SW 1271 (cell line): ENCODE measurements at places on chromosomes 7 and 10.

- DNase-seq: no peak
Observed at GRCh38 chr7:74042746-74043522, 15.0 kb downstream of the ELN start.

DNA sequence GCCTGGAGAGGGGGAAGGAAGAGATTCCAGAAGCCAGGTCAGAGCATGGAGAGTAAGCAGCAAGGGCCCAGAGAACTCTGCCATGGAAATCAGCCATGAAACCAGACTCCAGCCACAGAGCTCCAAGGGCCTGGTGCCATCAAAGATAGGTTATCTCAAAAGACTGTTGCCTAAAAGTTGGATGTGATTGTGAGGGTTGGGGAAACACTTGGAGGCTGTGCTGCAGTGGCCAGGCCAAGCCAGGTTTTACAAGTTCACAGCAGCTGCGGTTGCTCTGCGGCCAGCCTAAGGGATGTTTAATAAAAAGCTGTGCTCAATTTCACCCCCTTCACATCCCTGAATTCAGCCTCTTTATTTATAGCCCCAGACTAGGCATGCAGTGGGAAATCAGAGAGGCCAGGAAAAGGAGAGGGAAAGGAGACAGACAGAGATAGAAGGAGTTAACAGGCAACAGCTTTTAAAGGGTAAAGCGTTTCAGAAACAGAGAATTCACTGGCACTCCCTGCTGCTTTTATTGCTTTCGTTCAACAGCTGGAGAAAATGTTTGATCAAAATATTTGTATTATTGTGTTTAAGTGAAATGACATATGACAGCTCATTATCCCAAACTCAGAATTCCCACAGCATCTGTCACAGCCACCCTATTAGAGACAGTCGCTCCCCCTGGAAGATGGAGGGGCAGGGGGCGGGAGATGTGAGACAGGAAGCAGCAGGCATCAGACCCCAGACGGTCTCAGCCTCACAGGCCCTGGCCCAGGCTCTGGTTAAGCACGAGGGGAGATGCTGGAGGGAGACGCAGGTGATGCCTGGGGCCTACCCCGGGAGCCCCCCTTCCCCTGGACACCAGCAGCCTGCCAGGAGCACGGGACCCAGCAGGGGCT, 140.1 kb downstream of the GLI3 start:
- no peak for DNase-seq

DNA sequence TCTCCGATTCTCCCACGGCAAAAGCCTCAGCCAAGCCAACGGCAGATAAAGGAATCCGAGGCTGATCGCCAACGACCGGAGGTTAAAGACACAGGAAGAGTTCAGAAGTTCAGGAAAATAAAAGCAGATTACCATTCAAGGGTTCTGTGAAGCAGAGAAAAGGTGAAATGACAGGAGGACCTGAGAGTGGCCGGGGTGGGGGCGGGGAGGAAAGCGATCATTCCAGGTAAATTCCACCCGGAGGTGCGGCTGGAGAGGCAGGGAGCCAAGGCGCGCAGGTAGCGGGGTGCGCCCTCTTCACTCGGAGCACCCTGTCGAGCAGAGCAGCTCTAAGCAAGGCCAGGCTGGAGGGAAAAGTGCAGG, 35.3 kb upstream of the SEPHS1 start:
- DNase-seq: no peak

GRCh38 chr7:17355050-17355449, 56.6 kb downstream of the AHR start:
- DNase-seq: no peak

DNA sequence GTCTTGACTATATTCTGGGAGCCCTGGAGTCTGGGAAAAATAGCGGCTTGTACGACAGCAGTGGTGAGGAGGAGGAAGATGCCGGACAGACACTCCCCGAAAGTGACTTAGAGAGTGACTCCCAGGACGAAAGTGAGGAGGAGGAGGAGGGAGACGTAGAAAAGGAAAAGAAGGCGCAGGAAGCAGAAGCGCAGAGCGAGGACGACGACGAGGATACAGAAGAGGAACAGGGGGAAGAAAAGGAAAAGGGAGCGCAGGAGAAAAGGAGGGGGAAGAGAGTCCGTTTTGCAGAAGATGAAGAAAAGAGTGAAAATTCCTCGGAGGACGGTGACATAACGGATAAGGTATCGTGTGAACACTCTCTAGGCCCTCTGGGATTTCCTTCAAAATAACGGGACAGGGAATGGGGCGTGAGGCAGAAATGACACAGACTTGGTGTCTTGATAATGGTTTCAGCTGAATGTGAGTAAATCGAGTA, 908 bp downstream of the NOM1 start:
- no peak for DNase-seq

DNA sequence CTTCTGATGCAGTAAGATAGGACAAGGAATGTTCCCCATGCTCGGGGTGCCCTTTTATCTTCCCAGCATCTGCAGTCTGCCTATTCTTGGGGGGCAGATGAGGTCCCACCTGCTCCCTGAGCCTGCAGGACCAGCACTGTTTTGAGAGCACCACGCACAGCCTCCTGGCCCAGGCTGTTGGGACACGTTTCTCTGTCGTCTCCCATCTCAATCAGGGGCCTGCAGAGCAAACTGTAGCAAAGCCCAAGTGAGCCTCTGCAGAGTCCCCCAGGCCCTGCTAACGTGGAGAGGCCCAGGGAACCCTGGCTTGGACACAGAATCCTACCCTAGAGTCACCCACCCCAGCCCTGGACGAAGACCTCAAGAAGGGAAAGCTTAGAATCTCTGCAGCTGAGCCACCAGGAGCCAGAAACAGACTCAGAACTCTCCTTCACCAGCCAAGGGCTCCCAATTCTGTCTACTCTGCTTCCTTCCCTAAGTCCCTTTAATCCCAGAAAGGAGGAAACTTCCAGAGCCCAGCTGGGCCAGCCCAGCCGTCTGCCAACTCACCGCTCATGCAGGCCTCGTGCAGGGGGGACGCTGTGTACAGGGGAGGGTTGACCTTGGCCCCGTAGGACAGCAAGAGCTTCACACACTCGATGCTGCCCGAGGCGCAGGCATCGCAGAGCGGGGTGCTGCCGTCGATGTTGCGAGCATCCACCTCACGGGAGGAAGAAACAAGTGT, 15.6 kb downstream of the ASB13 start:
- DNase-seq: no peak

GRCh38 chr7:146411975-146412374, 295.4 kb downstream of the CNTNAP2 start:
- no peak for DNase-seq
